Fibroblast of skin of left biceps (primary cell): ENCODE measurements at places on chromosomes 3 and 15.
A peak's percentile ranks its signal among the peaks of the same experiment; 100 is the strongest.

GRCh38 chr3:140052771-140053702 is 118.1 kb downstream of the CLSTN2 start:
- DNase-seq: no peak

- no peak for DNase-seq
Observed at GRCh38 chr3:43515970-43516635, 105.7 kb downstream of the ANO10 start.

DNA sequence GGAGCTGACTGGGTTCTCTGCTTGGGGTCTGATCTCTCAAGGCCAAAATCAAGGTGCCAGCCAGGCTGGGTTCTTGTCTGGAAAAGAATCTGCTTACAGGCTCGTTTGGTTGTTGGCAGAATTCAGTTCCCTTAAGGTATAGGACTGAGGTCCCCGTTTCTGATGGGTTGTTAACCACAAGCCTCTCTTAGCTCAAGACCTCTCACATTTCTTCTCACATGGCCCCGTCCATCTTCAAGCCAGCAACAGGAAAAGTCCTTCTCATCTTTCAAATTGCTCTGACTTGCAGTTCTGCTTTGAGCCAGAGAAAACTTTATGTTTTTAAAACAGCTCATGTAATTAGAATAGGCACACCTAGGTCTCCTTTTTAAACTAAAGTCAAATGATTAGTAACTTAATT is 20.4 kb downstream of the UACA start:
- no peak for DNase-seq

- DNase-seq: no peak
Observed at GRCh38 chr3:42728056-42728455, 25.5 kb upstream of the HHATL start.

- DNase-seq: no peak
Observed at GRCh38 chr3:180011927-180012326, 24.8 kb downstream of the PEX5L start.

DNA sequence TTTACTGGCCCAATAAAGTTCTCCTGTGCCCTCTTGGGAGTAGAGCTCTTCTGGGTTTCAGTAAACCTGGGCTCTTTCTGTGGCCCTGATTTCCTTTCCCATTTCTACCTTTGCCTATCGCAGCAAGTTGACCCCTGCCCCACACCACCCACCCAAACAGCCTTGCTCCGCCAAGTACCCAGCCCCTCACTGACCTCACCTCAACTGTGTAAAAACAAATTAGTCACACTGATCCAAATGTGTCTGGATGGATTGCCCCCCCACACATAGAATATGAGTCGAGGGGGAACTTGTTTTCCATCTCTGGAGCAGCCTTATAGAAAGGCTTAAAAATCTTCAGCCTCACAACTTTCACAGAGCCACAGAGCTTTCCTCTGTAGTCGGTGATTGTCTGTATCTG is 28.6 kb upstream of the VEPH1 start:
- DNase-seq: no peak

GRCh38 chr3:15758295-15758694 is 39.5 kb downstream of the ANKRD28 start:
- DNase-seq: no peak

DNA sequence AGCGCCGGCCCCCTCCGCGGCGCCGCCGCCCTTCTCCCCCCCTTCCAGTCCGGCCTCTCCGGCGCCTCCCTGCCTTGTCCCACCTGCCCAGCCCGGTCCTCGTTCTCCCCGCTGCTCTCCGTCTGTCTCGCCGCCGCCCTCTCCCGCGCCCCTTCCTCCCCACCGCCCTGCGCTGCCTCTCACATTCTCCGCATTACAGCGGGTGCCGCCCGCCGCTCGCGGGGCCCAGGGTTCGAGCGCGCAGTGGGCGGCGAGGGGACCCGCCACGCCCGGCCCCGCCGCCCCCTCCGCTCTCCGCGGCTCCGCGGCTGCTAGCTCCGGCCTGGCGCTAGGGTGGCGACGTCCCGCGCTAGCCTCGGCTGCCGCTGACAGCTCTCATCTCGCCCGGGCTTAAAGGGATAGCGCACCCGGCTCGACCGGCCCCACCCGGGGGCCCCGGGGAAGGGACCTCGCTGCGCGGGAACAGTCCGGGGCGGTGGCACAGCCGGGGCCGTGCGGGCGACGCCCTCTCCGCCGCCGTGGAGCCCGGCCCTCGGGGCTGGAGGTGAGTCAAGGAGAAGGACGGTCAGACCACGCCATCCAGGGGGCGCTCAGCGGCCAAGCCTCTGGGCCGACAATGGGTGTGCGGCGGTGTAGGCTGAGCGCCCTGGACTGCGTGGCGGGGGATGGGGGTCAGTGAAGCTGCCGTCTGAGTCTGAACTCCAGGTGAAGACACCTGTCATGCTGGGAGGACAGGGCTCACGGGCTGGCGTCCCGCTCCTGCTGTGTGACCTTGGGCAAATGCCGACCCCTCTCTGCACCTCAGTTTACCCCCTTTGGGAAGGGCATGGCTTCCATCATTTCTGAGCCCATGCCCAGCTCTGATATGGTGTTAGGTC is 187.4 kb upstream of the LINGO1 start:
- DNase-seq: no peak

GRCh38 chr3:71563827-71564226 is 19.7 kb downstream of the FOXP1 start:
- DNase-seq: no peak

GRCh38 chr3:34207002-34207401 is 408.6 kb downstream of the PDCD6IP start:
- peak; percentile 31 for DNase-seq

- no peak for DNase-seq
Observed at GRCh38 chr3:71450162-71450561, 133.4 kb downstream of the FOXP1 start.
